Hepatocyte (in vitro differentiated cells): ENCODE measurements at places on chromosomes 11 and 22. TPM values are rescaled to one million over a fixed set of nuclear protein-coding genes. Genes with fewer than 3 reads are reported as not detected.
A peak's percentile ranks its signal among the peaks of the same experiment; 100 is the strongest.

- peak; percentile 59 for DNase-seq
Observed at GRCh38 chr11:12159351-12160099, 49.1 kb downstream of the MICAL2 start.

- no peak for DNase-seq
Observed at GRCh38 chr11:1467270-1467669, 19.3 kb downstream of the MOB2 start.

DNA sequence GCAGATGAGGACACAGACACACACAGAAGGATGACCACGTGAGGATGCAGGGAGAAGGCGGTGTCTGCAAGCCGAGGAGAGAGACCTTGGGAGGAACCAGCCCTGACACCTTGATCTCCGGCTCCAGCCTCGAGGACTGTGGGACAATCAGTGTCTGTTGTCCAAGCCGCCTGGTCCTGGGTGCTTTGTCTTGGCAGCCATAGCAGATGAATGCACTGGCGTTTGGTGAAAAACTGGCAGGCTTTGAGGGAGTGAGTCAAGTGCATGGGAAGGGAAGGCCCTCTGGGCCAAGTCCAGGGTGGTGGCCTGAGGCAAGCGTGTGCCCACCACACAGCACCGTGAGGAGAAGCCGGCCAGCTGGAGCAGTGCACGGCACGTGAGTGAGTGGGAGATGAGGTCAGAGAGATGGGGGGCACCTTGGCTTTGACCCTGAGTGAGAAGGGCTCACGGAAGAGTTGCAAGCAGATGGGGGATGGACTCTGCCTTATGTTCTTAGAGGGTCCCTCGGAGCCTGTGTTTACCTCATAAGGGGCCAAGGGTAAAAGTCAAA lies 12.4 kb upstream of the BRSK2 start:
- DNase-seq: no peak

GRCh38 chr22:19933341-19934241 lies 8.0 kb upstream of the COMT start:
- no peak for DNase-seq

GRCh38 chr11:65968600-65969482 lies 7.3 kb downstream of the SART1 start:
- DNase-seq: no peak

GRCh38 chr22:47125603-47126002 lies 363.2 kb downstream of the TBC1D22A start:
- no peak for DNase-seq

DNA sequence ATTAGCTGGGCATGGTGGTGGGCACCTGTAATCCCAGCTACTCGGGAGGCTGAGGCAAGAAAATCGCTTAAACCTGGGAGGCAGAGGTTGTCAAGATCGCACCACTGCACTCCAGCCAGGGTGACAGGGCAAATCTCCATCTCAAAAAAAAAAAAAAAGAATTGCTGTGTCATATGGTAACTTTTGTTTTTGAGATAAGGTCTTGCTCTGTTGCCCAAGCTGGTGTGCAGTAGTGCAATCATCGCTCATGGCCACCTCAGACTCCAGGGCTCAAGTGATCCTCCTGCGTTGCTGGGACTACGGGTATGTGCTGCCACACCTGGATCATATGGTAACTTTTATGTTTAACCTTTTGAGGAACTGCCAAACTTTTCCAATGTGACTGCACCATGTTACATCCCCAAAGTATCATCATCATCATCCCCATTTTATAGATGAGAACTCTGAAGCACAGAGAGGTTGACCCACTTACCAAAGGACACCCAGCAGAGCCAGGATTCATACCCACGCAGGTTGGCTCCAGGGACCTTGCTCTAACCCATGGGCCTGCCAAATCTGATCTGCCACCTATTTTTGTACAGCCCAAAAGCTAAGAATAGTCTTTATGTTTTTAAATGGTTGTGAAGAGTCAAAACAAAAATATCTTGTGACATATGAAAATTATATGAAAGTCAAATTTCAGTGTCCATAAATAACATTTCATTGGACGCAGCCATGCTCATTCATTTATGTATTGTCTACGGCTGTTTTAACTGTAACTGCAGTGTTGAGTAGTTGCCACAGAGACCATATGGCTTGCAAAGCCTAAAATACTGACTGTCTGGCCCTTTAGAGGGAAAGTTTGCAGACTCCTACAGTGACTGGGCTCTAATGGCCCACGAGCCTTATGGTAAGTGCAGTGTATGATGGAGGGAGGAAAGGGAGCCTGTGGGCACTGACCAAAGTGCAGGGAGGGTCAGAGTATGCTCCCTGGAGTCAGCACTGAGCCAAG lies 45.3 kb downstream of the GDPD5 start:
- DNase-seq: no peak

DNA sequence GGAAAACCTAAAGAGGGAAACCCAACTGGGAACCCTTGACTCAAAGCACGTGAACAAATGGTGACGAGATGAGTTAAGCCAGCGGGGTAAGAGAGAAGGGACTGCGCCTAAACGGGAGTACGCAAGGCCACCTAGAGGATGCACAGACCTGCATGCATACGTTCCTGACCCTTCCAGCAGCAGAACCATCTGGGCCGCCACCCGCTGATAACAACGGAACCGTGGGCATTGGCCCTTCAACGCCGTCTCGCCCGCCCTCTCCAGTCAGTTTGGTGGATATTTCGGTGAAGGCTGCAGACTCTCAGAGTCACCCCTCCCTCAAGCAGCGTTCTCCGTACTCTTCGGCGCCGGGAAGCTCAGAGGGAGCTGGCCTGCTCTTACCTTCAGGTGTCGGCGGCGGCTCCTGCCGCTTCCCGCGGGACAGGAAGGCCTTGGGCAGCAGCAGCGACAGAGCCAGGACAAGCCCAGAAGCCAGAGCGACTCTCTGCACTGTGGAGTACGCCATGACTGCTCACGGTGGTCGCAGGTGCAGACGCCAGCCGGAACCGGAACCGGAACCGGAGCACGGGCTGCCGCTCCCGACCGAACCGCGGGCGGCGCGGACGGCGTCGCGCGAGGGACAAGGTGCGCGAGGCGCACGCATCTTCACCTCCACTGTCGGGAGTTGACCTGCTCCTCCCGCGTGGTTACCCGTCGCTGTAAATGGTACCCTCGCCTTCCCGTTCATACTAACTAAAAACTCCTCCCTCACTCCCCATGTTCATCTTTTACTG lies at the start of gene RIC3:
Gene RIC3 (minus strand): TSS at position 541 of the 773 bp plus-strand sequence. CDS start 36 bp downstream, at position 505.
- DNase-seq: peak; percentile 16

DNA sequence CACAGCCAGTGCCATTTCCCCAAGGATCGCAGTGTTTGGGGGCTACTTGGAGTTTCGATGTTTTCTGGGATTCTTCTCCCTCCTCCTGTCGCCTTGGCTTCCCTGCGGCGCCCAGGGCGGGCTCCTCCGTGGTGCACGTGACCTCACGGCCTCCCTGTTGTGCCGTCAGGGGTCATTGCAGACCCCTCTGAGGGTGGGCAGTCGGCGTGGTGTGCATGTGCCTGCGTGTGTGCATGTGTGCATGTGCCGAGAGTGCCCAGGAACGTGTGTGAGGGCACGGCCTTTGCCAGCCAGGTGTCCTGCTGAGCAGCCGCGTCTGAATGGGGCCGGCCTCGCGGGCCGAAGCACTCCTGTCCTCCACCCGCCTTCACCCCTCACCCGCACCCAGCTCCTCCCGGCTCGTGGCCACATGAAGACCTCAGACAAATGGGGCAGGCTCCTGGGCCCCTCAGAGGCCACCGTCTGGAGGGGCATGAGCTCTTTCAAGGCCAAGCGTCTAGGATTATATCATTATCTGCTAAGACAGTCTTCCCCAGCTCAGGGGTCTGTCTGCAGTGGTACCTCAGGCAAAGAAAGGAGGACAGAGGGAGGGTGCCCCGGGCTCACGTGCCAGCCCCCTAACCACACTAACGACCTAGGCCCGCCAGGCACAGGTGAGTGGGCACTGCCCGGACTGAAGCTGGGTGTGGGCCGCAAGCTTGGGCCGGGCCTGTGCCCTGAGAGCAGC lies 9.4 kb upstream of the MRPL23 start:
- DNase-seq: no peak

GRCh38 chr11:66607126-66607834 lies 9.2 kb upstream of the RBM14 start:
- peak; percentile 58 for DNase-seq

DNA sequence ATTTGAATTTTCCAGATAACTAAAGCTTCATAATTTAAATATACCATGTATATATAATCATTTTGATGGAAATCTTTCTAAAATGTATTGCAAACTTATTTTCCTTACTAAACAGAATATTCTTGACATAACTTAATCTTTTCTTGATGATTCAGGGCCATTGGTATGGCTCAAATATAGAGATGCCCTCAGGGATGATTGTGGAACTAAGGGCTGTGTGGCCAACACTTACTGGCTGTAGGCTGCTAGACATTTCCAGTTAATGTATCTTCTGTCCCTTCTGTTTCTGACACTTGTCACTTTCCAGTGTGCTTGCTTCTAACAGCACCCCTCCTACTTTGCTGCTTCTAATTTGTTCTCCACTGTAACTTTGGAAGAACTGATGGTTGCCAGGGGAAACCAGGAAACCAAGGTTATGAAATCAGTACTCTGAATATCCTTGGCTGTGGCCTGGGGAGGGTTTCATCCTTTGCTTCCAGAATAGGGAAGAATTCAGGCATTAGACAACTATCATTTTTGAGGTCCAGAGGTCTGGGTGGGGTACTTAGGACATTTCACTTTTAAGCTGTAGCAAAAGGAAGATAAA lies 697.2 kb downstream of the ETS1 start:
- no peak for DNase-seq

GRCh38 chr22:32985899-32986765 lies 72.0 kb downstream of the SYN3 start:
- peak; percentile 91 for DNase-seq

- DNase-seq: no peak
Observed at GRCh38 chr11:84249344-84250135, 963.4 kb upstream of the CCDC90B start.

- DNase-seq: peak; percentile 37
Observed at GRCh38 chr11:43508511-43508918, 149.8 kb downstream of the TTC17 start.

GRCh38 chr11:21622566-21622965 lies 570.3 kb upstream of the ANO5 start:
- DNase-seq: no peak

- DNase-seq: no peak
Observed at GRCh38 chr22:41311487-41311886, 10.2 kb downstream of the ZC3H7B start.

DNA sequence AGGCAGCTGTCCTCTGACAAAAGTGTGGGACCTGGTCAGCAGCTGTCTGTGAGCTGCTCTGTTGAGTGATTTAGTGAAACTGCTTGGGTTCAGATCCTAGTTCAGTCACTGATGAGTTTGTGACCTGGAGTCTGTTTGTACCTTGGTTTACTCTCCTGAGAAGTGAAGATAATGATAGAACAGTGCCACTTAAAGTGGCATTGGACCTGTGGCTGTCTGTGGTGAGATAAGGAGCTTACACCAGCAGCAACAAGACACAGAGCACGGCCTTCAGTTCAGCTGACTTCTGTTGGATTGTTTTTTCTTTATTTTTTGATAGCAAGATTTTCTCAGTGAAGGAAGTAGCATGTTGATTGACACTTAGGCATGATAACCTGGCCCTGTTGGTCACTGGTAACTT lies 46.2 kb upstream of the CTTN start:
- DNase-seq: no peak

DNA sequence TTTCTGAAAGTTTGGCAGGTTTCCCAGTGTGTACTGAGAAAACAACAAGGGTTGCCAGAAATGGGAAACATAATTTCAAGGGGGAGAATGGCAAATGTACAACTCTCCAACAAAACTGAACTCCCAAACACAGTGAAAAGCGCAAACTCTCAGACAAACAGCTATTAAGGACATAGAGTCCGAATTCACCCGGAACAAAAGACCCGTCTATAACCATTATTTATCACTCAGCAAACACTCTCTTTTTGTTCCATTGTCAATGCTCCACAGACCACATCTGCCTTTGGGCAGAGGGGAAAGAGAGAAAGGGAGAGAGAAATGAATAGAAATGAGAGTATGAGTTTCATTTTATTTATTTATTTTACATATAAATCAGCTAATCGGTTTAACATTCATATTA lies 21.7 kb downstream of the KIRREL3 start:
- no peak for DNase-seq

DNA sequence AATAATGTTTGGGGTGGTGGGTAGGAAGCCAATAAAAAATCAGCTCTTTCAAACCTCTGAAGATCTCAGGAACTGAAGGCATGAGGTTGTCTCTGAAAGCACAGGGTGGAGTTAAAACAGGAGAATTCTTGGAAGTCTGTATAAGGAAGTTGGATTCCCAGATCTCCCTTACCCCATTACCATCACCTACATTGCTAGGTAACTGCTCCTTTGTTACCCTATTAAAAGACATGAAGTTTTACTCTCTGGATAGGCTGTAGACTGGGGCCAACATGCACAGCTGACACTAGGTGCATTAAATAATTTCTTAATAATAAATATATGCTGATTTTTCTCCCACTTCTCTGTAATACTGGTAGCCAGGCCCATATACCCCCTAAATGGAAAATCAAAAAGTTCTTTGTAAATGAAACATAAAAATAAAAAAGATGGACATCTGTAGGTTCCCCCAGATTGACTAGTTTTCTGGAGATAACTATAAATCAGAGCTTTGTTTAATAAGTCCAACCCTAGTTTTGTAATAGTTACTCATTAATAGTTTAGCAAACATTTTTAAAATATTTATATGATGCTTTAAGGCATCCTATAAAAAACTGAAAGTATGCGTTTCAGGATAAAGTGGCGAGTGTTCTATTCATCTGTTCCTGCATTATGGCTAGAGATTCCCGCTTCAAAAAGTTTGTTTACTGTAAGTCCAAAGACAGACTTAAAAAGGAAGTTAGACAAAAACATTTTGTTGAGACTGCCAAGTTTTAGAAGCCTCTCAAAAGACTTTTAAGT lies 63.8 kb downstream of the KIF18A start:
- no peak for DNase-seq

- no peak for DNase-seq
Observed at GRCh38 chr22:32765132-32765618, 36.3 kb upstream of the TIMP3 start.

GRCh38 chr22:39674536-39674935 lies 104.0 kb downstream of the CACNA1I start:
- peak; percentile 37 for DNase-seq

- no peak for DNase-seq
Observed at GRCh38 chr11:24233041-24233440, 263.8 kb upstream of the LUZP2 start.

GRCh38 chr11:65639623-65640482 lies 2.0 kb downstream of the SIPA1 start:
- DNase-seq: no peak

- no peak for DNase-seq
Observed at GRCh38 chr22:50049299-50050195, 8.6 kb downstream of the TTLL8 start.

GRCh38 chr11:45245218-45246045 lies 40.7 kb downstream of the SYT13 start:
- no peak for DNase-seq

The IL18 gene
- polyA plus RNA-seq: 5.1 and 7.0 TPM in 2 replicates

The NXPE2 gene
- polyA plus RNA-seq: not detected in 2 replicates

The CSF2RB gene
- polyA plus RNA-seq: not detected in 2 replicates

The RFPL2 gene
- polyA plus RNA-seq: 0.62 TPM in 1 of 2 replicates, not detected in the other

The CARNS1 gene
- 7.7 and 11.5 TPM in 2 replicates for polyA plus RNA-seq

The CALCA gene
- polyA plus RNA-seq: not detected in 2 replicates

The SCYL1 gene
- 162 and 167 TPM in 2 replicates for polyA plus RNA-seq

The GUCY1A2 gene
- 1.3 and 3.3 TPM in 2 replicates for polyA plus RNA-seq

The GVQW3 gene
- polyA plus RNA-seq: 0.36 and 1.9 TPM in 2 replicates

The EXPH5 gene
- 1.8 and 2.0 TPM in 2 replicates for polyA plus RNA-seq

The OR10G4 gene
- polyA plus RNA-seq: not detected in 2 replicates
